Spinal cord (tissue), 10 donors: ENCODE measurements at places on chromosomes 7 and 10. TPM values are rescaled to one million over a fixed set of nuclear protein-coding genes. Genes with fewer than 3 reads are reported as not detected.
A peak's percentile ranks its signal among the peaks of the same experiment; 100 is the strongest.

- H3K36me3 ChIP-seq: no peaks in the 10 kb centered on the region
- no peak overlapping the region for H3K27ac ChIP-seq
- no peaks in the 10 kb centered on the region for H3K27me3 ChIP-seq
- H3K4me1 ChIP-seq: no peaks in the 10 kb centered on the region
- no peak for DNase-seq
Observed at GRCh38 chr7:26237035-26237807, 35.7 kb downstream of the CBX3 start.

GRCh38 chr7:2687881-2688318 lies at the start of gene AMZ1:
Gene AMZ1, plus strand, starts transcription at chr7:2688202. Its CDS starts 12,250 bp downstream, at chr7:2700452.
- H3K36me3 ChIP-seq: no peaks in the 10 kb centered on the region
- no peak for DNase-seq
- H3K27ac ChIP-seq: peak within 1 kb of the TSS; percentile 49
- no peak within 1 kb of the TSS for H3K4me3 ChIP-seq
- peaks cover 32% of the 10 kb centered on the region for H3K4me1 ChIP-seq

COA1 gene
- 56.1 TPM for total RNA-seq

ADAM8 gene
- total RNA-seq: 1.7 TPM

DNA sequence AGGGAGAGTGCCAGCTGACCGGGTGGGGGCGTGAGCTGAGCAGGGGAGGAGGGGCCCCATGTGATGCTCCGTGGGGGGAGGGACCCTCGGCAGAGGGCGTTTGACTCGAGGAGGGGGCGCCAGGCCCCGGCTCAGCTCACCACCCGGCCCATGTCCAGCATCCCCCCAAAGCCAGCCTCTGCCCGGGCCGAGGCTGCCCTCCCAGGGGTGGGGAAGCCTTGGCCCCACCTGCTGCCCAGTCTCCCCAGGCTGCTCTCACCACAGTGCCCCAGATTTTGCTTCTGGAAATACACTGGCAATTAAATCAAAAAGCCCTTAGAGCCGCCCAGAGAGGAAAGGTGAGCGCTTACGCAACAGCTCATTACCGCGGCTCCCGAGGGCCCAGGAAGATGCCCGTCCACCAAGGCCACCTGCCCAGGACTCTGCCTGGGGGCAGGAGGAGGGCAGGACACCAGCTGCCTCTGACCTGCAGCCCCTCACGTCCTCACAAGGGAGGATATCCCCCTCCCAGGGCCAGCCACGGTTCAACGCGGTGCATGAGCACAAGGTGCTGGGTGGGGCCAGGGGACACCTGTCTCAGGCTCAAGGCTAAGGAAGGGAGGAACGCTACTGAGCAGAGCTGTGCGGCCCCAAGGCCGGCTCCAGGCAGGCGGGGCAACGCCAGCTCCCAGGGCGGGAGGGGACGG lies 70.0 kb upstream of the INPP5A start:
- H3K27ac ChIP-seq: peak overlapping the region; percentile 52
- H3K27me3 ChIP-seq: no peaks in the 10 kb centered on the region
- no peak overlapping the region for H3K4me3 ChIP-seq
- DNase-seq: no peak
- peaks cover 81% of the 10 kb centered on the region for H3K4me1 ChIP-seq
- H3K36me3 ChIP-seq: peaks cover 4% of the 10 kb centered on the region

COL17A1 gene
- 1.7 TPM for total RNA-seq

DNA sequence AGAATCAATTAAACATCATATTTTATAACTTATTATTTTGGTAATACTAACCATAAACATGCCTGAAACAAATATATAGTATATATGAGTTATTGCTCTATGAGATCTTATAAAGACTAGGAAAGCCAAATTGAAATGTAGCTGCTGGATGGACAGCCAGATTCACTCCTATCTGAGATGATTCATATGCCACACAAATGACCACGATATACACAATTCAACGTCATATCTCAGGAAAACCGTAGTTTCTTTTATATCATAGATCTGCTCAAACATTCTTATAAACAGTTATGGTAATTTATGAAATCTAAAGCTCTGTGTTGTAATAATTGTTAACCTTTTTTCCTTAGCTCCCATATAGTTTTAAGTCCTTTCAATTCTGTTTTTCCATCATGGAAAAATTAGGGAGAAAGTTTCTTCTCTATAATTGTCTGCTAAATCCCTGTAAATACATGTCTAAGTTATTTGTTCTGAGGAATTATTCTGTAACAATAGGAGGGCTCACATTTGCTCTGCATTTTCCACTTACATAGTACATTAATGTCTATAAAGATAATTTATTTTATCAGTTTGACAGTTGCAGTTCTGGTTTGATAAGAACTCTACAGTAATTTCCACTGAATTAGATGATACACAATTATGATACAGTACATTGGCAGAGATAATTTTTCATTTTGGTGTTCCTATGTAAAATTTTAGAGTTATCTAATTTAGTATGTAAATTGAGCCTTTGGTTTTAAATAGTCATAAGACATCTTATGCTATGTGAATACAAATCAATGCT lies 42.7 kb downstream of the GNAT3 start:
- no peak overlapping the region for H3K4me3 ChIP-seq
- H3K4me1 ChIP-seq: no peaks in the 10 kb centered on the region
- no peak overlapping the region for H3K27ac ChIP-seq
- DNase-seq: no peak

GRCh38 chr7:42046483-42046882 lies 190.5 kb downstream of the GLI3 start:
- no peak for DNase-seq
- H3K36me3 ChIP-seq: no peaks in the 10 kb centered on the region
- H3K4me1 ChIP-seq: no peaks in the 10 kb centered on the region
- H3K27ac ChIP-seq: no peak overlapping the region
- no peak overlapping the region for H3K4me3 ChIP-seq
- no peaks in the 10 kb centered on the region for H3K27me3 ChIP-seq

GRCh38 chr10:65845916-65846315 lies 1079.9 kb upstream of the LRRTM3 start:
- no peak overlapping the region for H3K27ac ChIP-seq
- DNase-seq: no peak
- no peaks in the 10 kb centered on the region for H3K27me3 ChIP-seq

DNA sequence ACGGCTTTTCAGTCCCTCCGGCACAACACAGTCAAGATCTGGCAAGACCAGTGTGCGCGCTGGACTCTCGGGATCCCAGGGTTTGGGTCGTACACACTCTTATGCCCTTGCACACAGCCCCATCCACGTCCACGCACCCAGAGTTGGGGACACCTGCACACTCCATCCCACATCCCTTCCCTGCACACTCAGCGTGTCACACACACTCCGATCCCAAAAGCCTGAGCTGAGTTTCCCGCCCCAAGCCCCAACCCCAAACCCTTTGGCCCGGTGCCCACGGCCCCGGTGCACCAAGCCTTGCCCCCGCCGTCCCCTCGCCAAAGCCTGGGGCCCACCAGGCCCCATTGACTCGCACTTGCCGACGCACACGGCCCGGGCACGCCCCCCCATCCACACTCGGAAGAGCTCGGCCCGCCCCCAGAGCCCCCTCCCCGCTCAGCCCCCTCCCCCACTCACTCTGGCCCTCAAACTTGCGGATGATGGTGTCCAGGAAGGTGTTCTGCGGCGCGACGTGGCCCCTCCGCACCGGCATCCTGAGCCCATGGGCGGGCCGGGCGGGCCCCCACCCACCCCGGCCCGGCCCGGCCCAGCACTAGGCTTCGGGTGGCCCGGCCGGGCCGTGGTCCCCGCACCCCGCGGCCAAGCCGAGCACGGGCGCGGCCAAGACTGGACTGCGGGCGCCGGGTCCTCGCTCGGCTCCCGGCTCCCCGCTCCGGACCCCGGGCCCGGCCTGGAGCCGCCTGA lies 567 bp downstream of the KCNH2 start:
- H3K27me3 ChIP-seq: no peaks in the 10 kb centered on the region
- DNase-seq: peak; percentile 78
- no peak overlapping the region for H3K27ac ChIP-seq
- peak overlapping the region; percentile 36 for H3K4me3 ChIP-seq
- peaks cover 12% of the 10 kb centered on the region for H3K36me3 ChIP-seq
- peaks cover 85% of the 10 kb centered on the region for H3K4me1 ChIP-seq

- H3K4me1 ChIP-seq: peaks cover 44% of the 10 kb centered on the region
- peak; percentile 47 for DNase-seq
- peaks cover 29% of the 10 kb centered on the region for H3K27me3 ChIP-seq
- H3K4me3 ChIP-seq: peak overlapping the region; percentile 85
- H3K27ac ChIP-seq: peak overlapping the region; percentile 98
Observed at GRCh38 chr7:27097686-27098577, 2.1 kb upstream of the HOXA1 start.

- no peaks in the 10 kb centered on the region for H3K27me3 ChIP-seq
- DNase-seq: no peak
- H3K4me3 ChIP-seq: peak within 1 kb of the TSS; percentile 88
- peak within 1 kb of the TSS; percentile 57 for H3K27ac ChIP-seq
- H3K36me3 ChIP-seq: no peaks in the 10 kb centered on the region
Observed at GRCh38 chr7:75738604-75738974, at the start of gene HIP1. Gene HIP1, minus strand, starts transcription at chr7:75738941. Its CDS starts 21 bp downstream, at chr7:75738920.

- no peak for DNase-seq
- no peak overlapping the region for H3K27ac ChIP-seq
- H3K4me3 ChIP-seq: no peak overlapping the region
- H3K27me3 ChIP-seq: no peaks in the 10 kb centered on the region
- no peaks in the 10 kb centered on the region for H3K36me3 ChIP-seq
- no peaks in the 10 kb centered on the region for H3K4me1 ChIP-seq
Observed at GRCh38 chr7:26071622-26072456, 80.2 kb upstream of the NFE2L3 start.

- H3K4me3 ChIP-seq: no peak overlapping the region
- peak overlapping the region; percentile 50 for H3K27ac ChIP-seq
- peaks cover 14% of the 10 kb centered on the region for H3K4me1 ChIP-seq
- no peaks in the 10 kb centered on the region for H3K27me3 ChIP-seq
Observed at GRCh38 chr10:50554376-50554994, 69.3 kb downstream of the SGMS1 start.

PAPOLB gene
- total RNA-seq: 0.94 TPM

DNAH11 gene
- total RNA-seq: 16.8 TPM

GRCh38 chr10:109215291-109216075 lies 707.8 kb downstream of the XPNPEP1 start:
- H3K36me3 ChIP-seq: no peaks in the 10 kb centered on the region
- H3K4me1 ChIP-seq: no peaks in the 10 kb centered on the region

ZNF32 gene
- 42.3 TPM for total RNA-seq

DNA sequence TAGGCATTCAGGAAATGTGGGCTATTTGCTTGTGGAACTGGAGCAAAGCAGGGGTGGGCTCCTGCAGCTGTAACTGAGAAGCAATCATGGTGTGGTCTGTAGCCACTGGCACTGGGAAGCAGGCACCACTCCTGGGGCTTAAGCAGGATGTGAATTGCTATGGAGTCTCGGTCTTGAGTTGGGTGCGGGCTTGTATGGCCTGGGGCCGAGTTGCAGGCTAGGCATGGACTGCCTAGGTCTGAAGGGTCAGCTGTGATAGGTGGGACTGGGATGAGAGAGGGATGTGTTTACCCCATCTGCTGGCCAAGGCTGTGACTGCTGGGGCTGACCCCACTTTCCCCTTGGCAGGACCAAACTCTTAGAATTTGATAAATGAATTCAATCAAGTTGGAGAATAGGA lies 43.0 kb downstream of the ADCY1 start:
- no peaks in the 10 kb centered on the region for H3K36me3 ChIP-seq
- H3K27ac ChIP-seq: no peak overlapping the region
- H3K27me3 ChIP-seq: no peaks in the 10 kb centered on the region
- H3K4me1 ChIP-seq: no peaks in the 10 kb centered on the region

FKBP9 gene
- 118 TPM for total RNA-seq

- no peak overlapping the region for H3K4me3 ChIP-seq
- H3K27ac ChIP-seq: peak overlapping the region; percentile 83
- no peaks in the 10 kb centered on the region for H3K36me3 ChIP-seq
- no peaks in the 10 kb centered on the region for H3K4me1 ChIP-seq
- H3K27me3 ChIP-seq: no peaks in the 10 kb centered on the region
- no peak for DNase-seq
Observed at GRCh38 chr10:110077436-110078130, 69.8 kb downstream of the ADD3 start.

- no peaks in the 10 kb centered on the region for H3K36me3 ChIP-seq
- no peak for DNase-seq
- no peak overlapping the region for H3K27ac ChIP-seq
- peaks cover 3% of the 10 kb centered on the region for H3K4me1 ChIP-seq
- H3K27me3 ChIP-seq: no peaks in the 10 kb centered on the region
Observed at GRCh38 chr7:28520074-28521015, 108.0 kb downstream of the CREB5 start.

DNA sequence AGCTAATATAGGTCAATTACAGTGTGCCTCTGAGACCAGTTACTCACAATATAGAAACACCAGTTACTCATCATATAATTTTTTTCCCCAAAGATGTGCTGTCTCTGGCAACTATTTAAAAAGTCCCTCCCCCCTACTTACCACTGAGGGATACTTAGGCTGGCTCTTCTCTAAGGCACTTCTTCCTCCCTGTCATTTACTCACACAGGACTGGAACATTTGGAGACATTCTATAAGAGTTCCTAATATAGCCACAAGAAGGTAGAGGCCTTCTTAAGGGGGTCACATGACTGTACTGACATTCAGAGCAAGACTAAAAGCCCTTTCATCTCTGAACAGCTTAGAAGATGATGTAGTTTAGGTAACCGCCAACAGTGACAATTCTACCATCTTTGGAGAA lies 44.4 kb upstream of the SLIT1 start:
- H3K36me3 ChIP-seq: no peaks in the 10 kb centered on the region
- DNase-seq: no peak
- no peak overlapping the region for H3K4me3 ChIP-seq
- H3K27ac ChIP-seq: no peak overlapping the region
- no peaks in the 10 kb centered on the region for H3K4me1 ChIP-seq

COBL gene
- total RNA-seq: 4.6 TPM

ARL3 gene
- 23.2 TPM for total RNA-seq

HABP2 gene
- total RNA-seq: 0.11 TPM

DNA sequence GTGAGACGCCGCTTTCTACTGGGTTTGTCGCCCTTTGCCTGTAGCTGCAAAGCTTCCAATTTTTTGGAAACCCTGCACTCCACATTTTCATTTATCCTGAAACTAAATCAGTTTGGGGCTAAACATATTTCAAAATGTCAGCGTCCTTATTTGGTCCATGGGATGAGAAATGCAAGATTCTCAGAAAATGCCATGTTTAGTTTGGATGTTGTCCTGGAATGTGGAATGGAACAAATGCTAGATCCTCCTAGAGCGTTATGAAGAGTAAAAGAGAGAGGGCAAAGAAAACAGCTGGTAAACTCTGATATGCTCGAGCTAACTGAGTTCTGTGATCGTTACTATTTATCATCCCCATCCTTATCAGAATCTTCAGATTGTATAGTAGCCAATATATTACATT lies 236.9 kb downstream of the KLF6 start:
- H3K36me3 ChIP-seq: no peaks in the 10 kb centered on the region
- DNase-seq: no peak
- no peak overlapping the region for H3K27ac ChIP-seq
- H3K27me3 ChIP-seq: no peaks in the 10 kb centered on the region
